Activated T-cell treated with anti-CD3 and anti-CD28 coated beads for 4 hours (primary cell): ENCODE measurements at places on chromosomes 12 and 14.

DNA sequence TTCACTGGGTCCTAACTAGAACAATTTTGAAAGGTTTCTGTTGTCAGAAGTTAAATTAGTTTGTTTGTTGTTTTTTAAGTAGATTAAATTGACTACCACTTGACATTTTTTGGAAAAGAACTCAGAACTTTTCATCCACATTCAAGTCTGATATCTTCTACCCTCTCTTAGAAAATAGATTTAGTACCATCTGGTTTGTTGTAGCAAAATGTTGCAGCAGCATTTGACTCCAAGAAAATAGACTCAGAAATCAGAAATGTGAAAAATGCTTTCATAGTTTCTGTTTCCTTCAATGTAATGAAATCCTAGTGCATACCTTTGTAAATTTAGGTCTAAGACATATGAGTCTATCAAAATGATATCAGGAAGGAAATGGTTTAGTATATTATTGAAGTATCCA lies 256.3 kb upstream of the CLEC14A start:
- DNase-seq = no peak

DNA sequence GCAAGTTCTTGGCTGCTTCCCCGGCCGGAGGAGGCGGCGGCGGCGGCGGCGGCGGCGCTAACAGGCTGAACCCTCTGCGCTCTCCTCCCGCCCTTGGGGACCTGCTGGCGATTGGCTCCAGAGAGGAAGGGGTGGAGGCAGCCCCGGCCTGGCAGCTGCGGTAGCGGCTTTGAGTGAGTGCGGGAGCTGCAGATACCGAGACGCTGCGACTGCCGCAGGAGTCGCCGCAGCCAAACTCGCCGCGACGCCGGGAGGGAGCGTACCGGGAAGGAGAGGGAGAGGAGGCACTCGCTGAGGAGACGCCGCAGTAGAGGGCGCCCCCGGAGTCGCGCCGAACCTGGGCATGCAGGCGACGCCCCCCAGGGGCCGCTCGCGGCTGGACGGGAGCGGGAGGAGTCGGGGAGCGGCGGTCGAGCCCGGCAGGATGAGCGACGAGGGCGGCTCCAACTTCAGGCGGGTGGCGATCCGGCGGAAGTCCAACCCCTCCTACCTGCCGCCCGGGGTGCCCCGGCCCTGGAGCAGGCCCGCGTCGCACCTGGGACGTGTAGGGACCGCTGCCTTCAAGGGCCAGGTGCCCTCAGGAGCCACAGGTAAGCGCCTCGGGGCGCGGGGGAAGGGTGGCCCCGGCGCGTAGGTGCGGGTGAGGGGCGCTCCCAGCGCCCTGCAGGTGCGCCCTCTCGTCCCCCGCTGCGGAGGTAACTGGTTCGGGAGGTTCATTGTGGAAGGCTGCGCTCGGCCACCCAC lies at the start of gene FGD4:
FGD4 (plus strand) TSS at position 189 of the 744 bp plus-strand sequence.
- no peak for DNase-seq

- DNase-seq = no peak
Observed at GRCh38 chr12:120979862-120980696, 1.7 kb downstream of the HNF1A start.

GRCh38 chr14:63045612-63046320 lies 508 bp upstream of the KCNH5 start:
- DNase-seq = no peak

DNA sequence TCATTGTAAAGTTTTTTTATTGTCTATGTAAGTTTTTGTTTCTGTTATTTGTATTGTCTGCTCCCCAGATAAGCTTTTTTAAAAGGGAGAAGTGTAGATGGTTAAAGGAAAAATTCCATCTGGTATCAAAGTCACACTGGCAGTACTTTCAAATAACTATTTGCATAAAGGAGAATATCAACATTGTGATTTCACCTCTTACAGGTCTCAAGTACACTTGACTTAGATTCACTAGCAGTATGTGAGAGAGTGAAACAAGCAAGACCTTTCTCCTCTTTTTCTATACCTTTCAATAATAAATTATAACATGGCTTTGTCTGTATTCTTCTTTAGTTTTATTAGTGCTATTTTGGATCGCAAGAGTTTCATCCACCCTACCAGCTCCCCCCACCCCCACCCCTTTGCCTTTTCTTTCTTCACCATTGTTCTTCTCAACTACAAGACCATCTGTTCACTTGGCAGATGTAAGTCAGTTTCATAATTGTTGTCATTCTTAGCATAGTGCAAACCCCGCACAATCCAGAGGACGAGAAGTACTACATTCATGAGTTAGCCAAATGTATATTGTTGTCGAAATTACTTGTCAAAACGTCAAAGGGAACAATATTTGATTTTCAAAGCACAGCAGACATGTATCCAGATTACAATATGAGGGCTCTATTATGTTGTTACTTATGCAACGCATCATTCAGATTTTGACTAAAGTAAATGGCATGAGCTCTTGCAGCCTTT lies 602.7 kb upstream of the FLRT2 start:
- no peak for DNase-seq
